ENCODE measurements at places on chromosomes 3 and 15.

- peak; percentile 72 for DNase-seq
These were observed 129.0 kb downstream of the RPL22L1 start for GRCh38 chr3:170740726-170741591.

- peak; percentile 26 for DNase-seq
These were observed 455 bp upstream of the SNAP23 start for GRCh38 chr15:42494998-42495360.

- DNase-seq: no peak
These were observed 654 bp downstream of the PPARG start for GRCh38 chr3:12289524-12289923.

- no peak for DNase-seq
These were observed 42.2 kb upstream of the RASGRF1 start for GRCh38 chr15:79132770-79133169.

DNA sequence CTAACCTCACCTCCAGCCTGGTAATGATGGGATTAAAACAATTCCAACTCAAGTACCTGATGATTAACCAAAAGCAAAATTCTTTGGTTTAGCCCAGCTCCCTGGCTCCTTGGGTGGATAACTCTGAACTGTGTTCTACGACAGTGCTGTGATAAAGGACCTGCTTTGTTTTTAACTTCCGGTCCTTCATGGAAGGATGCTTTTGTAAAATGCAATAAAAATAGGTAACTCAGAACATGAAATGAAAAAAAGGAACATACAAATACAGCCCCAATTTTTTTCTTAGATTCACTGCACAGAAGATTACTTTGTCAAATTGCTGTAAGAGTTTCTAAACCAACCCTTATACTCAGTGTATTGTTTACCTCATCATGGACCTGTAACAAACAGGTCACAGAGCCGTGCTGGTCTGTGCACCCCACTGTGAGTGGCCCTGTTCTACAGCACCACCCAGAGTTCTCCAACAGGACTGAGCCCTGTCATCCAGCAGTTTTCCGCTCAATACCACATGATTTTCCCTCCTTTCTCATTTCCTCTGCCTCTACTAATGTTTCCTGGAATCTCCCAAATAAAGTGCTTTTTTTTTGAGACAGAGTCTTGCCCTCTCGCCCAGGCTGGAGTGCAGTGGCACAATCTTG is 4.9 kb upstream of the PCYT1A start:
- DNase-seq: no peak

GRCh38 chr3:143239031-143239430 is 119.5 kb downstream of the CHST2 start:
- DNase-seq: no peak

- no peak for DNase-seq
These were observed 454.4 kb upstream of the RASGRP1 start for GRCh38 chr15:39018966-39019365.

- no peak for DNase-seq
These were observed 527.3 kb downstream of the SHQ1 start for GRCh38 chr3:72320955-72321303.

GRCh38 chr15:76312540-76313174 is 1.4 kb upstream of the ETFA start:
- no peak for DNase-seq

DNA sequence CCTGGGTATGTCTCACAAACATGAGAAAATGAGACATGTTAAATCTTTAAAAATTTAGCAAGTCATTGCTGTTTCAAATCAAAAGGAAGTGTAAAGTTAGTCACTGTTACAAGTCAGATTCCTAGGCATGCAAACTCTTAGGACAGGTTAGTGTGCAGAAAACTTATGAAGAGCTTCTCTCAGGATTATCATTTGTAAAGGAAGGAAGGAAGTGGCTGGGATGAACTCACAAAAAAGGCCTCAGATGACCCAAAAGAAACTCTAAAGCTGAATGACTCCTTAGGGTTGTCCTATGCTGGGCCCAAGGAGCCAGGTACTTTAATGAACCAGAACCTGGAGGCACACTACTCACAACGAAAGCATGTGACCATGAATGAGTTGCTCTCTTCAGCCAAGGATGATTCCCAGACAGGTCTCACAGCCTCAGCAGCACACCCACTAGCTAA is 25.0 kb downstream of the MSL2 start:
- DNase-seq: no peak

GRCh38 chr15:43913026-43913780 is 86.4 kb downstream of the WDR76 start:
- no peak for DNase-seq

GRCh38 chr3:156553705-156554356 is 1.1 kb downstream of the SSR3 start:
- DNase-seq: no peak

DNA sequence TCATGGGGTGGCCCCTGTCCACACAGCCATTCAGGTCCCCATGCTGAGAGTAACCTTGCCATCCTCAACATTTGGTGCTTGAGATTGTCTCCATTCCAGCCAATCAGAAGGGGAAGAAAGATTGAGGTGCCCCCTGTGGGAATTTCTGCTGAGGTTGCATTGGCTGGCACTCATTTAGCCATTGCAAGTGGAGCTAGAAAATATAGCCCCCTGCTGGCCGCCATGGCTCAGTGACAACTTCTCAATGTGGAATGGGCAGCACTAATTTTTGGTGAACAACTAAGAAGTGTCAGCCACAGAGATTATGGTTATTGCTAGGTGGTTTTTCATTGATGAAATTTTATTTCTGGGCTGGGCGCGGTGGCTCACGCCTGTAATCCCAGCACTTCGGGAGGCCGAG is 22.0 kb downstream of the COL6A6 start:
- peak; percentile 30 for DNase-seq

DNA sequence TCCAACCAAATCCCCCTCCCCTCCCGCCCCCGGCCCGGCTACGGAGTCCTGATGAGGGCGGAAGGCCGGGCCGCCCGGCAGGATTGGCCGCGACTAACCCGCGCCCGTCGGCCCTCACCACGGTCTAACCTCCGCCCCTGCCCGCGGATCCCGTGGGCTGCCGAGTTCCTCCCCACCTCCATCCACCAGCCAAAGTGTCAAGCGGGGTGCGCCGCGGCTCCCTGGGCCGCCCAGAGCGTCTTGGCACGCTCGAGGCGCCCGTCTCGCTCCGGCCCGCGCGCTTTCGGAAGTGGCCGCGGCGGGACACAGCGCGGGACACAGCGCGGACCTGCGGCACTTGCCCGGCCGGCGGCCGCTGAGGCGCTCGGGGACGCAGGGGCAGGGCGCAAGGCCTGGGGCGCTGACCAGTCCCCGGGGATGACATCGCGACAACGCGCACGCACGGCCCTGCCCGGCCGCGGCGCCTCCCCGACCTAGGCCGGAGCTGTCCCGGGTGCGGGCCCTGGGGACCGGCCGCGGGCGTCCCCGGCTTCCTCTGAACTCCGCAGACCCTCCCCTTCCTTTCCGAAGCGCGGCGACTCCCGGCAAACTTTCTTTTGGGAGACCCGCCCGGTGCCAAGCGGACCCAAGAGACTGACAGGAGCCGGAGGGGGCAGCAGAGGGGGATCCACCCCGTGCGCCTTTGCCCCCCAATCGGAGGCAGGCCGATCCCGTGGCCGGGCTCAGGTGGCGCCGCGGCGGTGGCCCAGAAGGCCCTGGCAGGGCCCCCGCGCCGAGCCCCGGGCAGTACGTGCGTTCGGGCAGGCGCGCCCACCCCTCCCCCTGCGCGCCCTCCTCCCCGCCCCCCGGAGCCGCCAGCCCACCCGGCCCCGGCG is 112.8 kb upstream of the ICE2 start:
- DNase-seq: no peak

DNA sequence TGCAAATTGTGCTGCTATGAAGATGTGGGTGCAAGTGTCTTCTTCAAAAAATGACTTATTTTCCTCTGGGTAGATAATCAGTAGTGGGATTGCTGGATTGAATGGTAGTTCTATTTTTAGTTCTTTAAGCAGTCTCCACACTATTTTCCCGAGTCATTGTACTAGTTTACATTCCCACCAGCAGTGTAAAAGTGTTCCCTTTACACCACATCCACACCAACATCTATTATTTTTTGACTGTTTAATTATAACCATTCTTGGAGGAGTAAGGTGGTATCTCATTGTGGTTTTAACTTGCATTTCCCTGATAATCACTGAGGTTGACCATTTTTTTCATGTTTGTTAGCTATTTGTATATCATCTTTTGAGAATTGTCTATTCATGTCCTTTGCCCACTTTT is 19.7 kb upstream of the PSMD6 start:
- no peak for DNase-seq

DNA sequence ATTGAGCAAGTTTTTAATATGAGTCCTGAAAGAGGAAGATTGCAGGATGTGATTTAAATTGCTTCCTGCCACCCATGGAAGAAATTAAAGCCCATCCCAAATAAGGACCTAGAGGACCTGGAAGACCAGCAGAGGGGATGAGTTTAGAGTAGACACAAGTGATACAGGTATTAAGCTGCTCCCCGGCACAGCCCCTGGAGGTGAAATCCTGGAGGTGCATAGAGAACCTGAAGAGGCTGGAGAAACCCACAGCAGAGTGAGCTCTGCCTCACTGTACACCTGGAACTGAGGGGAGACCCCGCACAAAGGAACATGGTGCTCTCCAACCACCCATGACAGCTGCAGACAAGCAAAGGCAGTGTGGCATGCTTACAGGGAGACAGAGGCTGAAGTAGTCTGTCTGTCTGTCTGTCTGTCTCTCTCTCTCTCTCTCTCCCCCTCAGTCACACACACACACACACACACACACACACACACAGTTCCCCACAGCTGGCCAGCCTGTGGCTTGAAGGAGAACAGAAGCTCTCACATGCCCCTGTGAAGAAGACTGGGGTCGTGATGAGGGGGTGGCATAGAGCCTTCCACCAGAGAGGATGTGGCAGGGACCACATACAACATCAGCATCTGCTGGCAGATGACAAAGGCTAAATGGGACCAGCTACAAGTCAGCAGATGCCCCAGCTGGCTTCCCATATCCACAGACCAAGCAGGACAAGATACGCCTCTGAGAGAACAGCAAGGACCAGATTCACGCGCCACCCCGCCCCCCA is 38.1 kb downstream of the FSIP1 start:
- no peak for DNase-seq

DNA sequence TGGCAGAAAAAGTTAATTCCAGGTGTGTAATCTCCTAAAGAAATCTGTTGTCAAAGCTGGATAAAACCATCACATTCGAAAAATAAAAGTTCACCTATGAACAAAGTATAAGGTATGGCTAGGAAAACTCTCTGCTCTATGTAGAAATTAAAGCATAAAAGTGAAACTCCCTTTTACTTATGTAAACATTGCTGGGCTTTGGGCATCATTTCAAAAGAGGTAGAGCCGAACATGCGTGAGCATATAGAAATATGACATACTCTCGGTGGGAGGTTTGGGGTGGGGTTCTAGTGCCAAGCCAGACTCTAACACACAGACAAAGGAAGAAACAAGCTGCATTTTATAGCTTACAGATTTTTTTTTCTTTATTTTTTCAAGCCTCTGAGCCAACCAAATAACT is 306.8 kb upstream of the ATP11B start:
- DNase-seq: peak; percentile 49
